ENCODE measurements at places on chromosomes 1 and 21.

- no peak for DNase-seq
Measured at GRCh38 chr1:117209094-117209493, 1.6 kb downstream of the VTCN1 start.

DNA sequence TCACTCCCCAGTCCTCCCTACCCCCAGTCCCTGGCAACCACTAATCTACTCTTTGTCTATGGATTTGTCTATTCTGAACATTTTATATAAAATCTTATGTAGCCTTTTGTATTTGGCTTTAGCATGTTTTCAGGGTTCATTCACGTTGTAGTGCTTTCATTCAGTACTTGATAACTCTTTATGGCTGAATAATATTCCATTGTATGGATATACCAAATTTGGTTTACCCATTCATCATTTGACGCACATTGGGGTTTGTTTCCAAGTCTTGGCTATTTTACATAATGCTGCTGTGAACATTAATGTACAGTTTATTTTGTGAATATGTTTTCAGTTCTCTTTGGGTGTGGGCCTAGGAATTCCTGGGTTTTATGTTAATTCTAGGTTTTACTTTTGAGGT is 2.6 kb downstream of the KDM1A start:
- DNase-seq, result no peak

DNA sequence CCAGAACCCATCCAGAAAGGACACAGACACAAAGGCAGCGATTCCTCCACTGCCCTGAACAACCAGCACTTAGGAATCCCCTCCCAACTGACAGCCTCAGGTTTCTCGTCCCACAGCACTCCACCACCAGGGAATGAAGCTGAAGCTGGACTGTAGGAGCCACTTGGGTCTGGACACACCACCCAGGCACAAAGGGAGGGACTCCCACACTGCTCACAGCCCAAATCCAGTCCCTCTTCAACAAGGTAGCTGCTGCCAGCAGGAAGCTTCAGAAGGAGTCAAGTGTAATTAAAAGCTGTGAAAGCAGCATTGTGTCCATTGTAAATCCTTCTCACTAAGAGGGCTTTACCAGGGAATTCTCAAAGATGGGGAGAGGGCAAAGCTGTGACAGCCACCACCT is 29.0 kb downstream of the LMX1A start:
- no peak for DNase-seq

DNA sequence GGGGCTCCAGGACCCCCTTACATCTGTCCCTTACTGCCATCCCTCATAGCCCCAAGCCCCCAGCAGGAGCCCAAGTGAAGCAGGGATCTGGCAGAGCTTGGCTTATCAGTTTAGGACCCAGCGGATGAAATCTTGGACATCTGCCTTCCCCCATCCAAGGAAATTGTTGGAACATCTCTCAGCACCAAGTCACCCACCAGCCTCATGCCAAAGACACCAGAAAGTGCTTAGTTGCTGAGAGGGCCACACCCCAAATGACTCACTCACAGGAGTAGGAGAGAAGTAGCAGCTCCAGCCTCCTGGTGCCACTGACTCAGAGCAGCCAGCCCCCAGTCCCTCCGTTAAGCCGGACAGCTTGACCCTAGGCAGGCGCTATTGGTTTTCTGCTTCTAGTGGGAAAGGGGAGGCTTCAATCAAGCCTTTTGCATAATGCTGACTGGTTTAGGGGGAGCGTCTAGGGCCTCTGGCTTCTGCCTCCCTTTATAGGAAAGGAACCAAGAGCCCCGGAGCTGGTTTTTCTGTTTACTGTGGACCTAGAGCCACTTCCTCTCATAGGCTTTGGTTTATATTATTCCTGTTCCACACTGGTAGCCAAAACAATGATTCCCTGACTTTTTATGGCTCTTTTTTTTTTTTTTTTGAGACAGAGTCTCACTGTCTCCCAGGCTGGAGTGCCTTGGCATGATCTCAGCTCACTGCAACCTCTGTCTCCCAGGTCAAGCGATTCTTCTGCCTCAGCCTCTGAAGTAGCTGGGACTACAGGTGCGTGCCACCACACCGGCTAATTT is 114.2 kb upstream of the IPO9 start:
- DNase-seq, result peak; percentile 95

DNA sequence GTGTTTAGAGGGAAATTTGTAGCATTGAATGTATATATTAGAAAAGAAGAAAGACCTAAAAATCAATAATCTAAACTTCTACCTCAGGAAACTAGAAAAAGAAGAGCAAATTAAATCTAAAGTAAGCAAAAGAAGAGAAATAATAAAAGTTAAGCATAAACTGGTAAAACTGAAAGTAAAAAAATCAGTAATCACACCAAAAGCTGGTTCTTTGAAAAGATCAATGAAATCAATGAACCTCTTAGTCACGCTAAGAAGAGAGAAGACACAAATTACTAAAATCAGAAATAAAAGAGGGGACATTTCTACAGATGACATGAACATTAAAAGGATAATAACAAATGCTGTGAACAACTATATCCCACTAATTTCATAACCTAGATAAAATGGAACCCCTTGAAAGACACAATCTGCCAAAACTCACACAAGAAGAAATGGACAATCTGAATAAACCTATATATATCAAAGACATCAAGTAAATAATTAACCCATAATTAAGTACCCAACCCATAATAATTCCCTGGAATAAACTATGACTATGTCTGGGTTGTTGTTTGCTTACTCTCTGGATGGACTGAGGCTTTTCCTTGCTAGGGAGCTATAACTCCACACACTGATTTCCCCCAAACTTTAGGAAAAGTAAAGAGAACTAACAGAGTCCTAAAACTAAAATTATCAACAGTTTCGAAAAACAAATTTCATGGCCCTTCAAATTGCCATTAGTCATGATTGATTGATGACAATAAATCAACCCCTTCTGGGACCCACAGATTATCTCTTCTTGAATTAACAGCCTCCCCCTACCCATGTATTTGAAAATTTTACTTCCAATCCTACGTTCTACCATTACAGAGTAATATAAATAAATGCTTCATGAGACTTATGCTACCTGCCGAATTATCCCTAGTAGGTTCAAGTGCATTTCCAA is 2.8 kb upstream of the CDC73 start:
- no peak for DNase-seq

- DNase-seq, result no peak
Measured at GRCh38 chr1:179935909-179936496, 18.6 kb upstream of the CEP350 start.

DNA sequence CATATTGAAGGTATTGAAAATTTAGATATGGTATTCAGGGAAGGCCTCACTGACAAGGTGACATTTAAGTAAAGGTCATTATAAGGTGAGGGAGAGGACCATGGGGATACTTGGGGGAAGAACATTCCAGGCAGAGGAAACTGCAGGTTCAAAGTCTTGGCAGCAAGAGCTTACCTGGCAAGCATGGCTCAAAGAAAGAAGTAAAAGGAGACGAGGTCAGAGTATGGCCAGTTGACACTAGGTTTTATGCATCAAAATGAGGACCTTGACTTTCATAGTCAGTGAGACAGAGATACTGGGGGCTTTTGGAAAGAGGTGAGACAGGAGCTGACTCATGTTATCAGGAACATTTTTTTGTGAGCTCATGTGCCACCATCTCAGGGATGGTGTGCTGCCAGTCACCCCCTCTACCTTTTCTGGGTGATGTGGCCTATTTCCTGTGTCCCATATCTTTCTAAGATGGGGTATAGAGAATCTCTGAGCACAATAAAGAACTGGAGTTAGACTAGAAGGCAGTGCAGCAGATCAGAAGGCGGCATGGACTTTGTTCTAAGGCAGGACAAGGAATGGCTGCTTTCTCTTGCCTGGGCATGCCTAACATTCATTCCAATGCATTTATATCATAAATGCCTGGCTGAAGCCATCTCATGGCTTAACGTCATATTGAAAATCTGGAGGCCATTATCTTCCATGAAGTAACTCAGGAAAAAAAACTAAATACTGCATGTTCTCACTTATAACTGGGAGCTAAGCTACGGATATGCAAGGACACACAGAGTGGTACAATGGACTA is 406.7 kb downstream of the NTNG1 start:
- no peak for DNase-seq

DNA sequence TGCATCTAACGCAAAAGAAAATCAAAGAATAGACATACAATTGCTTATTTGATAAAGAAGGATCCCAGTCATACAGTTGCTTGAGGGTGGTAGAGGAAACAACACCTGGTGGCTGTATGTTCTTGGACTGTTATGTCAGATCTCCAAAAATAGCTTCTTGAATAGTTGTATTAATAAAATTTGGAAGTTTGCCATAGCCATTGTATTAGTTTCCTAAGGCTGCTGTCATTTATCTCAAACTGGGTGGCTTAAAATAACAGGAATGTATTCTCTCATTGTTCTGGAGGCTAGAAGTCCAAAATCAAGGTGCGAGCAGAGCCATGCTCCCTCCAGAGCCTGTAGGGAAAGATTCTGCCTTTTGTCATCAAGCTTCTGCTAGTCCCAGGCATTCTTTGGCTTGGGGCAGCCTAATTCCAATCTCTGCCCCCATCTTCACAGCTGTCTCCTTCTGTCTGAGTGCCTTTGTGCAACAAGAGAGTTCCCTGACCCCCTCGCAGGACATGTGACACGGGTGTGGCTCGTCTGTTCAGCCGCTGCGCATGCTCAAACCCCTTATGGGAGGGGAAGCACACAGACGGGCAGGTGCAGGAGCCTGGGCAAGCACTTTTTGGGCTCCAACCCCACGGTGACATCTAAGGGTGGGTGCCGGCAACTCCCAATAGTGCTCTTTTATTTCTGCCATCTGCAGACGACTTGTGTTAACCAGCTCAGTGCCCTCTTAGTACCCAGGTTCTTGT is 21.7 kb upstream of the GRIK1 start:
- no peak for DNase-seq
